Caco-2 (cell line): ENCODE measurements at places on chromosomes 7 and 10. TPM values are rescaled to one million over a fixed set of nuclear protein-coding genes. Genes with fewer than 3 reads are reported as not detected.
A peak's percentile ranks its signal among the peaks of the same experiment; 100 is the strongest.

Gene TMEM196
- total RNA-seq: not detected in 2 replicates

Gene IGFBP3
- 0.79 and 3.3 TPM in 2 replicates for total RNA-seq

Gene MPP7
- total RNA-seq: 72.0 and 79.4 TPM in 2 replicates

Gene RARRES2
- not detected in 2 replicates for total RNA-seq

Gene TAF5
- 6.3 and 6.8 TPM in 2 replicates for total RNA-seq

DNA sequence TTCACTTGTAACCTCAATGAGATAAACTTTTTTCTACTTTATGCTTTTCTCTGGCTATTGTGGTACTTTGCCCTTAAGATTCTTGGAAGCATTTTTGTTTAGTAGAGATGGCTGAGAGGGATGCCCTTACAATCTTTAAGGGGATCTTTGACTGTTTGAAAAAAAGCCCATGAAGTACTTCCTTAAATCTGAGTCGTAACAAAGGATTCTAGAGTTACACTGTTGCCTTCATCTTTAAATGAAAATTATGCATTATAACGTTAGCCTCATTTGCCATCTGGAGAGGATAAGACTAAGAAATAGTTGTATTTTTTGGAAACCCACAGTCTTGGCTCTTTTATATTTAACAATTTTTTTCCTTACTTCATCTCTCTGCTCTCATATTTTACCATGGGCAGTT is 37.8 kb upstream of the FZD1 start:
- H3K27ac ChIP-seq: no peak overlapping the region
- DNase-seq: no peak
- H3K4me1 ChIP-seq: no peaks in the 10 kb centered on the region
- H3K4me3 ChIP-seq: no peak overlapping the region
- no peaks in the 10 kb centered on the region for H3K36me3 ChIP-seq
- no peaks in the 10 kb centered on the region for H3K27me3 ChIP-seq

DNA sequence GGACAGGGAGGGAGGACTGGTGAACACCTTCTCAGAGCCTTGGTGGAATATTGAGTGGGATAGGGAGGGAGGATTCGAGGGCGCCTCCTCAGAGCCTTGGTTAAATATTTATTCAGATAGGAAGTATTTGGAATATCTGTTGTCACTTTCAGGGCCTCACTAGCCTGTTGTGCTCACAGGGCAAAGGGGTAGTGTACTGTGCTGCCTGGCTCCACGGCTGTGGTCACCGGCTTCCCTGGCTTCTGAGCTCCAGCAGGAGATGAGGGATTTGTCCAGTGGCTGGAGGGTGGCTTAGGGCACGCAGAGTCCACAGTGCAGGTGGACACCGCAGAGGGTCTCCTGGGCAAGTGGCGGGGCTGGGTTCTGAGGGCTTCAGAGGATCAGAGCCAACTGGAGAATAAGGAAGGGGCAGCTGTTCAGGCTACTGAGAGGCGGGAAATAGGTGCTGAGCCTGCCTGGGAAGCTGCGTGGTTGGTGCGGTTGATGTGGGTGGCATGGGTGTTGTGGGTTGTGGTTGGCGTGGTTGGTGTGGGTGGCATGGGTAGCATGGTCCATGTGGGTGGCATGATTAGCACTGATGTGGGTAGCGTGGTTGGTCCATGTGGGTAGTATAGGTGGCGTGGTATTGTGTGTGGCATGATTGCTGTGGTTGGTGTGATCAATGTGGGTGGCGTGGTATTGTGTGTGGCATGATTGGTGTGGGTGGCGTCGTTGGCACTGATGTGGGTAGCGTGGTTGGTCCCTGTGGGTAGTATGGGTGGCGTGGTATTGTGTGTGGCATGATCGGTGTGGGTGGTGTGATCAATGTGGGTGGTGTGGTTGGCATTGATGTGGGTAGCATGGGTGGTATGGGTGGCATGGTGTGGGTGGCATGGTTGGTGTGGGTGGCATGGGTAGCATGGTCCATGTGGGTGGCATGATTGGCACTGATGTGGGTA is 16.7 kb downstream of the INPP5A start:
- H3K27ac ChIP-seq: no peak overlapping the region
- no peaks in the 10 kb centered on the region for H3K27me3 ChIP-seq
- H3K4me3 ChIP-seq: no peak overlapping the region
- no peaks in the 10 kb centered on the region for H3K36me3 ChIP-seq
- peaks cover 4% of the 10 kb centered on the region for H3K4me1 ChIP-seq

DNA sequence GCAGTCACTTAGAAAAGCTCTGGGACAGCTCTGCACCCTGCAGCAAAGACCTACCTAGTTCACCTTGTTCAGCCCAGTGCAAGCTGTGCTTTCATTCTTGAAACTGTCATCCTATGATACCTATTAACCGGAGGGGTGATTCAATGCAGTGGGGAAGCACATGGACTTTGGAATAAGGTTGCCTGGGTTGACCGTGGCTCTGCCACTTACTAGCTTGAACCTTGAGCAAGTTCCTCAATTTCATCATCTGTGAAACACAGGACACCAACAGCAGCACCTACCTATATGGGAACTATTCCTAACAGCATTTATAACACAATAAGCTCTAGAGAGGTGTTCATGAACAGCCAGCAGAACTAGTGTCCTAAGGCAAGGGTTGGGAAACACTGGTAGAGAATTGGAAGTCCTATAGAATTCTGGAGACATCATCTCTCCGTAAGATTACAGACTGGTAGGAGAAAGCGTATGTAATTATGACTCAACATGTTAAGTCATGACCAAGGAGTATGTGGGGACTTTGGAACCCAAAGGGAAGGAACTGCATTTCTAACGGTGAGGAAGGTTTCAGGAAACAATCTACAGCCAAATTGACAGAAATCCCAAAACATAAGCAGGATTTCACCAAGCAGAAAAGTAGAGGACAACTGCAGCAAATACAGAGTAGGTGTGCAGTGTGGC is 270.0 kb downstream of the USP6NL start:
- H3K36me3 ChIP-seq: no peaks in the 10 kb centered on the region
- no peak overlapping the region for H3K4me3 ChIP-seq
- no peak overlapping the region for H3K27ac ChIP-seq
- DNase-seq: no peak
- H3K4me1 ChIP-seq: no peaks in the 10 kb centered on the region
- no peaks in the 10 kb centered on the region for H3K27me3 ChIP-seq

DNA sequence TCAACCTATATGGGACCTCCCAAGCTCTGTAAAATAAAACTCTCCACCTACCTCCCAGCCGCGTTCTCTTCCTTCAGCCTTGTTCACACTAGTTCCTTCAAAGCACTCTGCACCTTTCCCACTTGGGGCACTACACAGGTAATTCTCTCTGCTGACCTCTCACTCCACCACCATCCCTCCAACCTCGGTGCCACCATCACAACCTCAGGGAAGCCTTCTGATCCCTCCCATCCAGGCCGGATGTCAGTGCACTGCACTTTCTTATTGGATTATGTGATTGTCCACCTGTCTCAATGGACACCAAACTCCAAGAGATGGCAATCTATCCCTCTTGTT is 7.0 kb downstream of the LARP4B start:
- no peak overlapping the region for H3K4me3 ChIP-seq
- no peaks in the 10 kb centered on the region for H3K27me3 ChIP-seq
- peaks cover 55% of the 10 kb centered on the region for H3K4me1 ChIP-seq
- peak overlapping the region; percentile 65 for H3K27ac ChIP-seq

- H3K27me3 ChIP-seq: no peaks in the 10 kb centered on the region; the same call in none of the 2 replicates
- H3K4me1 ChIP-seq: no peaks in the 10 kb centered on the region
- no peak overlapping the region for H3K27ac ChIP-seq
- no peak overlapping the region for H3K4me3 ChIP-seq
- DNase-seq: no peak
Observed at GRCh38 chr10:11393858-11394257, 217.6 kb downstream of the USP6NL start.

- no peaks in the 10 kb centered on the region for H3K36me3 ChIP-seq
- H3K27ac ChIP-seq: peak overlapping the region; percentile 21
- peaks cover 6% of the 10 kb centered on the region; the same call in 1 of the 2 replicates for H3K4me1 ChIP-seq
- no peaks in the 10 kb centered on the region for H3K27me3 ChIP-seq
- no peak overlapping the region for H3K4me3 ChIP-seq
Observed at GRCh38 chr10:895324-895723, 36.2 kb downstream of the LARP4B start.

- no peak for DNase-seq
- H3K4me3 ChIP-seq: no peak overlapping the region
- H3K4me1 ChIP-seq: peaks cover 48% of the 10 kb centered on the region
- H3K27ac ChIP-seq: no peak overlapping the region
- no peaks in the 10 kb centered on the region for H3K27me3 ChIP-seq
Observed at GRCh38 chr10:60479305-60480020, 89.8 kb upstream of the ANK3 start.

DNA sequence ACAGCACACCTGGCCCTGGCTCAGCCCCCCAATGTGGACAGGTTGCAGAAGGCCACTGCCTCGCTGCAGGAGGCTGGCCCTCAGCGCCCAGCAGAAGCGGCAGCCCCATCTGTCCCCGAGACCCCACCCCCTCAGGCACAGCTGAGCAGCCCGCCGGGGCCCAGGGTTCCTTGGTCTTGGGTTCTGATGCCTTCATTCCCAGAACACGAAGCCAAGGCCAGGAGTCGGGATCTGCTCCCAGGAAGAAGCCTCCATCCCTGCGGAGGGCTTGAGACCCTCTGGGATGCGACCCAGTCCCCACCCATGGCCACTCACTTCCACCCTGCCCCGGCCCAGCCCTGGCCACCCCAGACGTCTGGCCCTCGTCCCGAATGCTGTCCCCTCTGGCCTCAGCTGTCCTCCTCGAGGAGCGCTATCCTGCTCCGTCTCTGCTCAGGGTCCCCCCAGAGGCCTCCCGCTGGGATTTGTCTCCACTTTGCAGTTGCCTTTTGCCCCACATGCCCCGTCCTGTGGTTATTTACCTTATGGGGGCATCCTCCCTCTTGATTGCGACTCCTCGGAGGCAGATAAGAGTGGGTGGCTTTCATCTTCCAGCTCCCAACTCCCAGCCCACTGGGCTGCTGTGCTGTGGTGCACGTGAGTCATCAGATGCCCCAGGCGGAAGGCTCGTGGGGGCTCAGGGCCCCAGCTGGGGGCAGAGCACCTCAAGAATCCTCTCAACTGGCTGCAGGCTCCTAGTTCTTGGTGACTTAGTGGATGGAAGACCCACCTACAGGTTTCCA is 97.5 kb downstream of the MKI67 start:
- no peak overlapping the region for H3K27ac ChIP-seq
- H3K4me1 ChIP-seq: no peaks in the 10 kb centered on the region
- no peaks in the 10 kb centered on the region for H3K27me3 ChIP-seq
- no peak overlapping the region for H3K4me3 ChIP-seq

- peaks cover 2% of the 10 kb centered on the region for H3K36me3 ChIP-seq
- H3K4me3 ChIP-seq: no peak overlapping the region
- H3K27me3 ChIP-seq: no peaks in the 10 kb centered on the region
Observed at GRCh38 chr7:6478186-6478585, 30.4 kb upstream of the DAGLB start.

DNA sequence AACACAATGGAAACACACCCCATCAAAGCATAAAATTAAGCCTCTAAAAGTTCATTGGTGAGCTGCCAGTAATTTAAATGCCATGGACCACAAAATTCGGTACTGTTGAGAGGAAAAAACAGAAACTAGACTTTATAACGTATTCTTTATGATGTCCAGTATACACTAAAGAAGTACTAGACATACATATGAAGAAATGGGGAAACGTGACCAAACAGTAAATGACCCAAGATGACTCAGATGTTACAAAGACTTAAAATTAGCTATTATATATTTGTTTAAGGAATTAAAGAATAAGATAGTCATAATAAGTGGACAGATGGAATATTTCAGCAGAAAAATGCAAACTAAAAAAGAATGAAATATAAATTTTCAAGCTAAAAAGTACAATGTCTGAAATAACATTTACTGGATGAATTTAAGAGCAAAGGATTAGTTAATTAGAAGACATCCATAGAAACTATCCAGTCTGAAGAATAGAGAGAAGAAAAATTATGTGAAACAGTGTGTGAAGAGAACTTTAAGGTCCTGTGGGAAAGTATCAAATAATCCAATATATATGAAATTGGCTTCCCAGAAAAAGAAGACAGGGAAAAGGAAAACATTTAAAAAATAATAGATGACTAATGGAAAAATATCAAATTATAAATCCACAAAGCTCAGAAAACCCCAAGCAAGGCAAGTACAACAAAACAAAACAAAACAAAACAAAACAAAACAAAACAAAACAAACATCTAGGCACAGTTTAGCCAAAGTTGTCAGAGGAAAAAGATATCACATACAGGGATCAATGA is 69.4 kb downstream of the SAMD9 start:
- H3K27ac ChIP-seq: no peak overlapping the region
- DNase-seq: no peak
- H3K36me3 ChIP-seq: no peaks in the 10 kb centered on the region
- no peaks in the 10 kb centered on the region for H3K27me3 ChIP-seq
- no peaks in the 10 kb centered on the region for H3K4me1 ChIP-seq

- no peaks in the 10 kb centered on the region for H3K4me1 ChIP-seq
- H3K4me3 ChIP-seq: no peak overlapping the region
- no peak for DNase-seq
- H3K27ac ChIP-seq: no peak overlapping the region
- no peaks in the 10 kb centered on the region for H3K36me3 ChIP-seq
Observed at GRCh38 chr10:125283191-125283835, 123.0 kb upstream of the CTBP2 start.

DNA sequence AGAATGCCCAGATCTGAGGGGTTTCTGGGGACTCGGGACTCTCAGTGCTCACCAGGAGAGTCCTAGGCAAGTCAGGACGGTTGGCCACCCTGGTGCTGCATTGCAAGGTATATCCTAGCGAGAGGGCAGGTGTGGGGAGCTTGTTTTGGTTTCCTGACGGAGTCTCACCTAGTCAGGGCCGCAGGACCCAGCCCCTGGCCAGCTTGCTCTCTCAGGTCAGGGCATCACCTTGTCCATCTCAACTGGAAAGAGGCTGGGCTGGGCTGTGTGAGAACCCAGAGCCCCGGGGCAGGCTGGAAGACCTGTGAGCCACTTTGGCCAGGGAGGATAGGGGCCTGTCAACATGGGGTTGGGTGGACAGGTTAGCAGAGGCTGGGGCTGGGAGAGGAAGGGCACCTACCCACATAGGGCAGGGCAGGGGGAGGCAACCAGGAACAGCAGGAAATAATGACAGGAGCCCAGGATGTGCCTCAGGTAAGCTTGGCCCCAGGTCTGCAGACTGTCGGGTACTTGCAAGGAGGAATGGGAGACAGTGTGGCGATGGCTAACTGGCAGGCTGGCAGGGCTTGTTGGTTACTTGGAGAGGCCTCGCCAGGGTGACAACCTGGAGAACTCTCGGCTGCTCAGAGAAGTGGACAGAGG is 31.5 kb downstream of the DNAJB12 start:
- H3K36me3 ChIP-seq: no peaks in the 10 kb centered on the region
- H3K27ac ChIP-seq: peak overlapping the region; percentile 99
- H3K4me3 ChIP-seq: no peak overlapping the region
- DNase-seq: no peak
- peaks cover 47% of the 10 kb centered on the region for H3K4me1 ChIP-seq
- no peaks in the 10 kb centered on the region for H3K27me3 ChIP-seq

- peak within 1 kb of the TSS; percentile 30 for H3K4me3 ChIP-seq
- H3K27ac ChIP-seq: no peak within 1 kb of the TSS
- peaks cover 18% of the 10 kb centered on the region for H3K4me1 ChIP-seq
Observed at GRCh38 chr10:69801434-69802315, at the start of gene COL13A1. COL13A1 (plus strand) TSS chr10:69801906; CDS start chr10:69802424, 518 bp downstream.

DNA sequence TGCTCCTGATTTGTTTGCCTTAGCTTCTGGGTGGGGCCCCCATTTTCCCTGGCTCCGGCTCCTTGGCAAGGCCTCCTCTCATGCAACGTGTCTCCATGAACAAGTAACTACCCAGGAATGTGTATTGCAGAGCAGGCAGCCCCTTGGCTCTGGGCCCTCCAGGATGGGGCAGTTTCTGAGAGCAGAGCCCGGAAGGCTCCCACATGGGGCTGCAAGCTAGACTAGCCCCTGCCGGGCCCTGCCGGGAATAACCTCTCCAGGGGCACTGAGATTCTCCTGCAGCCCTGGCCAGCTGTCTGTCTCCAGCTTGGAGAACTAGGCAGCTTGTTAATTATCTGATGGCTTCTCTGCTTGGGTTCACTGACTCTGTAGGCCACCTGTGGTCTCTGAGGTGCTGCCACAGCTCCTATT is 184.0 kb upstream of the INHBA start:
- no peak for DNase-seq
- H3K27me3 ChIP-seq: no peaks in the 10 kb centered on the region; the same call in 1 of the 2 replicates
- no peak overlapping the region for H3K27ac ChIP-seq
- H3K36me3 ChIP-seq: no peaks in the 10 kb centered on the region
